Right hindlimb (tissue), 1 donor: ENCODE measurements at places on chromosomes 12 and 14.

DNA sequence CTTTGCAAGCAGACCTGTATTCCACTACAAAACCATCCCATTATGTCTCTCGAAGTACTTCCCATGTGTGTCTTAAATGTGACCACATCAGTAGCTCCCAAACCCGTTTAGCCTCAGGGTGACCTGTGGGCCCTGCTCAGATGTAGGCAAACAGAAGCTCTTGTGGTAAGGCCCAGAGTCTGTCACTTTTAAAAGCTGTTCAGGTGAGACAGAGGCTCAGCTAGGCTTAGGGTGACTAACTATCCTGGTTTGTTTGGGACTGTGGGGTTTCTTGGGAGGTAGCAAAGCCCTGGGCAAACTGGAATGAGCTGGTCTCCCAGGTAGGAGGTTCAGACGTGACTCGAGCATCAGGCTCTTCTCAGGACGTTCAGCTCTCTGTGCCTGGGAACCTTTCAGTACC, 64.5 kb upstream of the VASH1 start:
- DNase-seq: no peak

GRCh38 chr12:105803292-105803691, 335.5 kb downstream of the NUAK1 start:
- DNase-seq: no peak

GRCh38 chr14:58571256-58571655, 66.5 kb upstream of the DACT1 start:
- DNase-seq: no peak

GRCh38 chr12:113424915-113425823, 3.0 kb downstream of the SDSL start:
- peak; percentile 61 for DNase-seq

- no peak for DNase-seq
Observed at GRCh38 chr12:42422785-42423184, 96.8 kb downstream of the PPHLN1 start.

DNA sequence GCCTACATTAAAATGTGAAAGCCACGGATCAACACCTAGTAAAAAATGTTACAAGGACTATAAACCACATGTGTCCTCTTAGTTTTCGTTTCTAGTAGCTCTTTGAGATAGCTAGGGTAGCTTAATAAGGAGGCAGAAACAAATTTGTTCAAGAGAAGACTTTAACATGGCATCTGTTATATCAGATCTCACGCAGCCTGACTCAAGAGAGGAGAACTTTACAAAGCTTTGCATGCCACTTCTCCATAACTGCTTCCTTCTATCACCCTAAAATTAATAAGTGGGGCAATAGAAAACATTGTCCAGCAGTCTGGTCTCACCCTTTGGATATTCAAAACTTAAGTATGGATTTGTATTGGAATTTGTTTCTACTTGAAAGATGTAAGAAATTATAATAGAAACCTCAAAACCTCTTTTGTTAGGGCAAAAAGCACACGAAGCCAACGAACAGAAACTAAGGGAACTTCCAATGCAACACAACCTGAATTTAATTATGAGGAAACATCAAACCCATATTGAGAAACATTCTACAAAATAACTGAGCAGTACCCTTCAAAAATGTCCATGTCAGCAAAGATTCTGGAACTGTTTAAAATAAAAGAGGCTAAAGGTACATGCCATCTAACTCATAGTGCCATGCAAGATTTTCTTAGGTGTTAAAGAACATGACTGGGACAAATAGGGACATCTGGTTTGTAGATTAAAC, 194.8 kb downstream of the LRIG3 start:
- DNase-seq: no peak

GRCh38 chr14:75993567-75994041, 8.0 kb downstream of the IFT43 start:
- no peak for DNase-seq

- no peak for DNase-seq
Observed at GRCh38 chr14:103749452-103749851, 33.8 kb downstream of the ZFYVE21 start.

GRCh38 chr12:100447381-100447780, 26.3 kb upstream of the NR1H4 start:
- DNase-seq: no peak

DNA sequence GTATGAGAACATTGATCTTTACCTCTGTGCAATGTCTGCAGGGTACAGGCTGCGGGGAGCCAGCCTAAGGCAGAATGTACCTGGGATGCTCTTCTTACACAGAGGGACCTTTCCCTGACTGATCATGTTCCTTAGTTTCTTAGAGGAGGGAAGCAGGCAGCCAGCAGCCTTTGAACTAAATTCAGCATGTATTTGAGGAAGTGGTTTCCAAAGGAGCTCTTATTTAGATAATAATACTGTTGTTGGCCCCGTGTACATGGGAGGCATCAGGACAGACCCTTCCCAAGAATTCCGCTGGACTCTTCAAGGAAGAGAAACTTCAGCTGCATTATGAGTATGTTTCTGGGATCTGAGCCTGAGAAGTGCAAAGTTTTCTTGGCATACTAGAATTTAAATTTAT, 98.8 kb downstream of the CCDC92 start:
- no peak for DNase-seq
